ENCODE measurements at places on chromosomes 7 and 10.

DNA sequence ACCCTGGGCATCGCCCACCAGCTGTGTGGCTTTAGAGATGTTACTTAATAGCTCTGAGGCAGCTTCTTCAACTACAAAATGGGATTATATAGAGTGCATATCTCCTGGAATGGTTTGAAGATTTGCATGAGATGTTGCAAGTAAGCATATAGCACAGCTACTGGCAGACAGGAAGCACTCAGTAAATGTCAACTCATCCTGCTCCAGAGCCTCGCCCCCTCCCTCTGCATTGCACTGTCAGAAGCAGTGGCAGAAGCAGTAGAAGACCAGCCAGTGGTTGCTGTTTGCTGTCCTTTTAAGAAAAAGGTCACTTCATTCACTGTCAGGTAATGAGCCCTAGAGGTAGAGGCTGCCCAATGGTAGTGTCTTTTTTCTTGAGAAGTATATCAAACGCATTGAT is 180.0 kb upstream of the GHITM start:
- no peak for DNase-seq

DNA sequence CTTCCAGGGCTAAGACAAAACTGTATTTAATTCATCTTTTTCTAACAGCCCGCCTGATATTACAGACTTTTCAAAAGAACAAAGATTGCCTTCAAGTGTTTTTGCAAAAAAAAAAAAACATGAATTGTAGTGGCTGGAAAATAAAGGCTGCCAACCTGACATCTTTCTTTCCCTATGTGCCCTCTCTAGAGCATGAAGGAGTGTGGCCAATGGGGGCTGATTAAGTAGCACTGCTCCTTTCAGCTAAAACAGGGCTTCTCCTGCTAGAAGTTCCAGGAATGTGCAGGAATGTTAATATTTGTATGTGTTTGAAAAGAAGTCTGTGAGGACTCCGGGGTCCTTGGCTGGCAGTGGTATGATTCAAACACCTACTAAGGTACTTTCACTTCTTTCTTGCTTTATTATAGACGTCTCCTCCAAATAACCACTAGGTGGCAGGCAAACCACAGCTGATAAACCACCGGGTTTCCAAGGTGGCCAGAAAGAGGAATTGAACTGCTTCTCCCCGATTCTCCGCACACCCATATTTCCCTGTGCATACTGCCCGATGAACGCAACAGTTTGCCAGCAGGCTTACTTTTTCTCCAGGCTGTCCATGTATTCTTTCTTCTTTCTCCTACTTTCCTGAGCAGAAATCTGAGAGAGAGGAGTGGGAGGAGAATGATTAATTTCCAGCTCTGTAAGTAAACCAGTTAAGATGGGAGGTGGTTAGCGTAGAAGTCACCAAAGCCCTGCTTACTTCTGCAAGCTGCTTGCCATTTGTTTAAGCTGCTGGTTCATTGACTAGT is 56.8 kb upstream of the DGKI start:
- DNase-seq, result peak; percentile 33

- DNase-seq, result no peak
Measured at GRCh38 chr7:136530831-136531230, 337.6 kb upstream of the CHRM2 start.

DNA sequence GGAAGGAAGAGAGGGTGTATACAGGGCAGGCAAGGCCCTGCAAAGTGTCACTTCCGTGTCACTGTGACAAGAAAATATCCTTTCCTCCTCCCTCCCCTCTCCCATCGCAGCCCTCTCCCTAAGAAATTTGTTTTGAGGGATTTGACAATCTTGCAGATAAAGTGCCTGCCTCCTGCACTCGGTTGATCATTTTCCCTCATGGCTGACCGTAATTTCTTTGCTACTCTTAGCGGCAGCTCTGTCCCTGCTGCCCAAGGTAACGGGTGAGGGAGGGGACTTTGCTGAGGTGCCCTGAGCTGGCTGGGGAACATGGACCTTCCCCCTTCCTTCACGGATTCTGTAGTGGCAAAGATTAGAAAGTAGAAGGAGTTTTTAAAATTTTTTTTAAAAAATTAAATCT is 179.1 kb downstream of the TCF7L2 start:
- no peak for DNase-seq

- DNase-seq, result no peak
Measured at GRCh38 chr10:128448796-128449195, 322.6 kb upstream of the MKI67 start.

DNA sequence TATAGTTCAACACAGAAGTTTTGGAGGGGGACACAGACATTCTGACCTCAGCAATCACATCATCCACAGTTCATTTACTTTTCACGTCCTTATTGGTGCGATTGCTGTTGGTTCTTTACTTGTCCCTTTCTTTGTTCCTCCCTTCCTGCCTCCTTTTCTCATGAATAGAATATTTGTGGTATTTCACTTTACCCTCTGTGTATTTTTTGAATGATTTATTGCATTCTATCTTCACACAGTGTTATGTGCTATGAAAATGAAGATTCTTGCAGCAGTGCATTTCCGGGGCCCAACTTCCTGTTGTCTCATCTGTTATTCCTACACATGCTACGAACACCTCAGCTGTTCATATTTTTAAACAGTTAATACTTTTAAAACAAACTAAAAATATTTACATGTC is 179.6 kb downstream of the ZMYND11 start:
- no peak for DNase-seq

GRCh38 chr10:3619241-3619640 is 165.8 kb downstream of the KLF6 start:
- DNase-seq, result no peak

DNA sequence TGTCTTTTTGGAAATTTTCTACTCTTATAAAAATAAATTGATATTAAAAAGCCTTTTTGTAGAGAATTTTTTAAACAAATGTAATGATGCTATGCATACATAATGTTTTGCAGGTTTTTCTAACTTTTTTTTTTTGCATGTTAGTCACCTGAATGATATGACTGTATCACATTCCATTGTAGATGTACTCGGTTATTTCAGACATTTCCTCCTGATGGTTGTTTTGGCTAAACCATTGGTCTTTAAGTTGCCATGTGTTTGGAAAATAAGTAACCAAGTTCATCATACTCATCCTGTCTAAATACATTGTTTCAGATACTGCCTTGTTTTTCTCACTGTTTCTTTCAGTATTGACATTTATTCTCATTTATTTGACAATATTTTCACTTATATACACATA is 25.8 kb downstream of the NHLRC2 start:
- no peak for DNase-seq

- DNase-seq, result no peak
Measured at GRCh38 chr10:33347211-33347610, 12.7 kb upstream of the NRP1 start.

- no peak for DNase-seq
Measured at GRCh38 chr10:58240531-58240930, 27.2 kb downstream of the IPMK start.

- DNase-seq, result peak; percentile 10
Measured at GRCh38 chr7:106542550-106543220, 118.3 kb downstream of the CCDC71L start.

GRCh38 chr10:71622154-71622526 is 97.4 kb downstream of the C10orf105 start:
- DNase-seq, result no peak

DNA sequence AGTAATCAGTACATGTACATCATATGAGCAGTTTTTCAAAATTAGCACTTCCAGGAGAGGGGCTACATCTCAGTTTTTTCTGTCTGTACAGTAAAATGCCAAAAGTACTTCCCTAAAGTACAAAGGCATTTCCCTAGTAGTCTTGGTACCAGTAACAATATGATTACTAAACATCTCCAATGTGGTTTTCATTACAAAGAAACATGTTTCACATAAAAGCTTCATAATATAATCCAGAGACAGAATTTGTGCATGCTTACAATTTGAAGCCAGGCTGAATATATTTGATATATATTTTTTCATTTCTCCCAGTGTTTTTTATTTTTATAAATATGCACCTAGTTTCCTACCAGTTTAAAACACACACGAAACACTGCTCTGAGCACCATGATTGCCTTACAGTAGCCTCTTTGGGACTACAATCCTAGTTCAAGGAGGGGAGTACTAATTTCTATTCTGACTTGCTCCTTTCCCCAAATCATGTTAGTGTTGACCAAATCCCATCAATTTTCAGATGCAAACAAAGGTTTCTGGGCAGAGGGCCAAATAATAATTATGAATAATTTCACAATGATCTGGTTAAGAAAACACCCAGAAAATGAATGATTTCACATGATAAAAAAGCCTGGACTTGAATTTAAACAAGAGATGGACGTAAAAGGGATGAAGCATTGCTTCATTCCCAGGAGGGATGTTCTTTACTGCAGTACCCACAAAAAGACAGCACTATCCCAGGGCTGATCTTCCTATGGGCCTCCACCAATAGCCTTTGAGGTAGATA is 201.3 kb downstream of the SLC25A13 start:
- no peak for DNase-seq

DNA sequence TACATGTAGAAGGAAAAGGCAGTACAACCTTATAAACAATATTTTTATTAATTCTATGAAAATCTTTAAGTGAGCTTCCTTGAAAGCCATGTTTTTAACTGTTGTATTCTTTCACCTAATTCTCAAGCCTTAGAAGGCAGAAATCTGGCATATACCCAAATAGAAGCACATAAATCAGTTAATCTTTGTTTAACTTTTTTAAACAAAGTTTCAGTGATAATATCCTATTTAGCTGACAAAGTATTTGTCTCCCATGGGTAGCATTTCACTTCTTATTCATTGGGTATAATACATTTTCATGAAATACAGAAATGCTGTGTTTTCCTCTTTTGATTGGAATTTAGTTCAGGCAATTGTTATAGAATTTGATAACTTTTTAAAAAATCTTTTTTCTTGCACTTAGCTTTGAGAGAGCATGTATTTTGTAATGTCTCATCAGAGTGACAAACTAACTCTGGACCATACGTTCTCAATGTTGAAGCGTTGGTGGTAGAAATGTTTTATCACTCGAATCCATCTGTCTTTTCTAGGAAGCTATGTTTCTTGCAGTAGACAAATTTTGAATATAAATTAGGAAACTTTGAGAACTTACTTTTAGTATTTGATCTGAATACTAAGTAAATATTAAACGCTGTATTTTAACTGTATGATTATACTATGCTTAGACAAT is 78.1 kb downstream of the CREM start:
- no peak for DNase-seq

DNA sequence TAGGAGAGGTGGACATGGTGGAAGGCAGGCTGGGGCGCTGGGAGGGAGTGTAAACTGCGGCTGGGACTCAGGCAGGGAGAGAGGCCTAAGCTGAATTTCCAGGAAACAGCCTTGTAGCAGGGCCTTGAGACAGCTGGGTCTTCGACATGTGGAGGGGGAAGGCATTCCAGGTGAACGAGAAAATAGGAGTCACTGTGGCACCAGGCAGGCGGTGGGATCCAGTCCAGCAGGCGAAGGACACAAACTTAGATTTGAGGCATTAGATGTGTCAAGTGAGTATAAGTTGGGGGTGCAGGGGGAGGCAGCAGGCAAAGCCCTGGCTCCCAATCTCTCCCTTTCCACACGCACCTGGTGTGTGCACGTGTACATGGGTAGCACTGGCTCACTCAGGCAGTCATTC is 105.3 kb downstream of the PTPN20 start:
- no peak for DNase-seq

GRCh38 chr10:74824900-74825370 is 1.5 kb upstream of the KAT6B start:
- DNase-seq, result peak; percentile 41

DNA sequence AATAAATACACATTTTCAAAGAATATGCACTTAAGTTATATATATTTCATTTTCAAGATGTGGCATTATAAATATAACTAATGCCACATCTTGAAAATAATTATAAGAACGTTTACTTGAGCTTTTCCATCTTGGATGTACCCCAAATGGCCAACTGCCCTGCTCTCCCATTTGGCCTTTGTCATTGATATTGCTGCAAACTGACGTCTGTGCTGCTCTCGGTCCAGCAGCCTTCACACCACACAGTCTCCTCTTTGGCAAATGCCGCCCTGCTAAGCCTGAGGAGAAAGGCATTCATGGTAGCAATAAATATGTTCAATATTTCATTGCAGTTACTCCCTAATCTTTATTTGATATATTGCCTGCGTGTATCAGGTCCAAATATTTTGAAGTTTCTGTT is 384.6 kb upstream of the ADARB2 start:
- DNase-seq, result no peak

DNA sequence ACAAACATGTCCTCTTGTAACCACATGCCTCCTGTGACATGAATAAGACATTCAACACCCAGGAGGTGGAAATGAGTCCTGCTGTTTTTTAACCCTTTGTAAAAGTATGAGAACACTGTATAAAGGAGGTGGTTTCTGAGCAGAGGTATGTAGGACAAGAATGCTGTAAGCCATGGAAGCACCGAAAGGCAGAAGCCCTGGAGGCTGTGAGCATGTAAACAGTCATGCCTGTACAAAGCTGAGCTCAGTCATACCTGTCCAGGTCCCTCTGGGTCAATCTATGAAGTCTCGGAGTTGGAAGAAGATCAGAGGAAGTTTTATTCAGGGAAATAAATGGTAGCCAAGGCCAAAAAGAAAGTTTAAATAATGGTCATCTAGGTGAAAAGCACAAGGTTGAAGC is 34.7 kb upstream of the XPNPEP1 start:
- no peak for DNase-seq

- no peak for DNase-seq
Measured at GRCh38 chr7:24323961-24324480, 40.0 kb downstream of the NPY start.

GRCh38 chr7:13848681-13849131 is 140.8 kb downstream of the ETV1 start:
- DNase-seq, result no peak

- DNase-seq, result no peak
Measured at GRCh38 chr7:17674166-17674942, 265.9 kb downstream of the SNX13 start.

GRCh38 chr7:155206318-155207020 is 91.2 kb upstream of the INSIG1 start:
- DNase-seq, result no peak

DNA sequence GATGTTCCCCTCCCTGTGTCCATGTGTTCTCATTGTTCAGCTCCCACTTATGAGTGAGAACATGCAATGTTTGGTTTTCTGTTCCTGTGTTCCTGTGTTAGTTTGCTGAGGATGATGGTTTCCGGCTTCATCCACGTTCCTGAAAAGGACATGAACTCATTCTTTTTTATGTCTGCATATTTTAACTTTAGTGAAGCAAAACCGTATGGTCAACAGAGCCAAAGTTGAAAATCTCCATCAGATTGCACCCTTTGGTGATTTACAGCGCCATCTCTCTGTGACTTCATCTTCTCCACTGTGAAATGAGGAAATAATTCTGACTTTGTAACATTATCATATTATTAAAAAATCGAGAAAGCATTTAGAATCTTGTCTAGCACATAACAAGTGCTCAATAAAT is 132.3 kb upstream of the PLXDC2 start:
- DNase-seq, result no peak

DNA sequence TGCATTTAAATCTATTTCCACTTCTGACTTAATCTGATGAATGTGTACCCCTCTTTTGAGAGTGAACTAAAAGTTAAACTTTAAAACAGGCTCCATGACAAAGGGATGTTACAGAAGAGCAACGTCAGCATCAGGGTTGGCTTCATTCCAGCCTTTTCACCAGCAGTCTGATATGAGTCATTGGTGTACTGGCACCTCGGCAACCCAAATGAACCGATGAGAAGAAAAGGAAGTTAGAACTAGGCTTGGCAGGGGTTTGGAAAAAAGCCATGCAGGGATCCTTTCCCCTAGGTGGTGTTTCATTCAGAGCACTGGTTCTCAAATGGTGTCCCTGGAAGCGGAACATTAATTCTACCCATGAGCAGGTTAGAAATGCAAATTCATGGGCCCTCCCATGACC is 53.6 kb downstream of the SEC61G start:
- no peak for DNase-seq

GRCh38 chr7:137669706-137670105 is 177.1 kb downstream of the DGKI start:
- no peak for DNase-seq

GRCh38 chr7:38673795-38674194 is 42.6 kb upstream of the AMPH start:
- DNase-seq, result no peak
